ENCODE measurements at places on chromosomes 1 and 21. TPM values are rescaled to one million over a fixed set of nuclear protein-coding genes. Genes with fewer than 3 reads are reported as not detected.

GRCh38 chr1:116927049-116927798 lies 17.5 kb downstream of the PTGFRN start:
- no peak for DNase-seq

DNA sequence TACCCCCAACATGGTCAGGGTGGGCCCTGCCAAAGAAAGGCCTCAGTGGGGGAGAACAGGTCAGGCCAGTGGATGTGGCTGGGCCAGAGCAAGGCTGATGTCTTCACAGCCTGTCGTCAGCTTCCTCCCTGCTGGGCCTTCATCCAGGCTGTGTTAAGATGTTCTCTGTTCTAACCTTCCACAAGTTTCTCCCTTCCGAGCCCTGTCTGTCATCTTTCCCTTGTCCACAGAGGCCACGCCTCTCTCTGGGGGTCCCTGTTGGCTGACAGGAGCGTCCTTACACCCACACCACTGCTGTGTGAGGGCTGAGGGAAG lies 36.2 kb downstream of the SIM2 start:
- DNase-seq, result no peak

DNA sequence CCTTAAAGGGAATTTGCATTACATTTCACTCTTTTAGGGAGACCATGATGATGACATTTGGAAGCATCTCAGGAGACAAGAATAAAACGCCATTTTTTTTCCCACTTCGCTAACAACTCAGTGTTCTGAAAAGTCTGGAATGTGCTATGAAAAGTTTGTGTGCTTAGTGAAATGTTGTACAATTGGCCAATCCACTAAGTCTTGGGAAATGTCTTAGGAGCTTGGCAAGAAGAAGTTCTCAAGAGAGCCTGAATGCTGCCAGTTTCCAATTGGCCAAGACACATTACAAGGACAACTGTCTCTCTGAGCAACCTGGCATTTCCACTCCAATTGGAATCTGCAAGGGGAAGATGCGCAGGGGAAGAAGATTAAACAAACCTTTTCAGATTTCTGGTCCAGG lies 401.8 kb downstream of the RWDD3 start:
- no peak for DNase-seq

DNA sequence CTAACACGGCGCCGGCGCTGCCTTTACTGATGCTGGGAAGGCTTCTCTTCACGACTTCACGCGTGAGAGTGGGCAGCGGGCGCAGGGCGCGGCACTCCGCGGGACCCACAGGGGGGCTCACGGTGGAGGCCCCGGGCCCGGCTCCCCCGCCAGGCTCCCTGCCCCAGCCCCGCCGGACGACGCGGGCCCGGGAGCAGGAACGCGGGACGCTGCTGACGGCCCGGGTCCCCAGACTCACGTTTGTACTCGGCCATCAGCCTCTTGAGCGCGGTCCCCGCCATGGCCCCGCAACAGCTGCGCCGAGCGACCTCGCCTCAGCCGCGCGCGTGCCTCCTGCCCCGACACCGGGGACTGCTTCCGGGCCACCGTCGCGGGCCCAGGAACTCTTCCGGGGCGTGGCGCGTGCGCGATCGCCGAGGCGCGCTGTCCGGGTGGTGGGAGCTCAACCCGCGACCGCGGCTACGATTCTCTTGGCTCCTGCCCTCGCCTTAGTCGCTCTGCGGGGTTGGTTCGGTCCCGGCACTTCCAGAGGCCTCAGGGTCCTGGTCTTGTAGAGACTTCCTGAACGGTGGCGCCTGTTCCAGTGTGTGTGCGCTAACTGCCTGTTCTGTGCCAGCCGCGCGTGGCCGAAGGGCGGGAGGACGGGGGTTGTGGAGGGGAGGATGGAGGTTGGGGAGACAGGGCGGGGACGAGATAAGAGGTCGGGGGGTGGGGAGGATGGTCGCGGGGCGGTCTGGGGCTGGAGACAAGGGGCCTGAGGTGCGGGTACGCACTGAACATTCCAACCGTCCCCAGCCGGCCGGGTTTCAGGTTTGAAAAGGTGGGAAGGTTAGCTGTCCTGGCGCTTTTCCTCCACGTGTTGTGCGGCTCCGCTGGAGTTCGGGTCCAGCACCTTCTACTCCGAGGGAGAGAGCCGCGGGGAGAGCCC lies at the start of gene UBE2G2:
TSS of gene UBE2G2 (minus strand) at position 353 of the 928 bp plus-strand sequence. CDS start at position 281, 72 bp downstream.
- DNase-seq, result peak; percentile 91

DNA sequence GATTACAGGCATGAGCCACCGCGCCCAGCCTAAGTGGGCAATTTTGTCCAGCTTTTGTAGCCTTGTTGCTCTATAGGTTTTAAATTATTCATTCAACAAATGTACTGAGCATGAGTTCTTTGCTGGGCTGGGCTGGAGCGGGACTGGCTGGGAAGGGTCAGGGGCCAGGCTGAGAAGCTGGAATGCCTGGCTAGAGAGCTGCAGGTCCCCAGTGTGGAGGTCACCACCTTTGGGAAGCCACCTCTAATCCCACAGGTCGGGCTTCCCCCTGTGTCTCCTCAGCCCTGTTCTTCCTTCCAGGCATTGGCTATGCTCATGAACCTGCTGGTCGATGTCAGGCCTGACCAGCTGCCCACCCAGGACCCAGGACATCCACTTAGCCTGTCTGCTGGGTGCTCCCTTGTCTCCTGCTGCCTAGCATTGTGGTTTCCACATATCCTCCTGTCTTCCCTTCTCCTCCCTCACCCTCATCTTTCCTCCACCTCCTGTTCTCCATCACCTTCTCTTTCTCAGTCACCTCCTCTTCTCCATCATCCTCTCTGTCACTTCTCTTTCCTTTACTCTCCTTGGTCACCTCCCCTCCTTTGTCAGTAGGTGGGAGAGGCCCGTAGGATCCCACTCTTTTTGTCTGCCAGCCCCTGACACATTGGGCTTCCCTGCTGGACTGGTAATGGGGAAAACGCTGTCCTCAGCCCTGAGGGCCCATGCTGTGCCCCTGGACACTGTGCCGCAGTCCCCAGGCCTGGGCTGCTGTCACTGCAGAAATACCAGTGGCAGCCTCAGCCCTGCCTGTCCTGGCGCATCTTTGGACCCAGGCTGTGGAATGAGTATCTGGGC lies 23.8 kb downstream of the SERINC2 start:
- DNase-seq, result no peak

- no peak for DNase-seq
Observed at GRCh38 chr1:234127026-234127671, 222.7 kb downstream of the SLC35F3 start.

DNA sequence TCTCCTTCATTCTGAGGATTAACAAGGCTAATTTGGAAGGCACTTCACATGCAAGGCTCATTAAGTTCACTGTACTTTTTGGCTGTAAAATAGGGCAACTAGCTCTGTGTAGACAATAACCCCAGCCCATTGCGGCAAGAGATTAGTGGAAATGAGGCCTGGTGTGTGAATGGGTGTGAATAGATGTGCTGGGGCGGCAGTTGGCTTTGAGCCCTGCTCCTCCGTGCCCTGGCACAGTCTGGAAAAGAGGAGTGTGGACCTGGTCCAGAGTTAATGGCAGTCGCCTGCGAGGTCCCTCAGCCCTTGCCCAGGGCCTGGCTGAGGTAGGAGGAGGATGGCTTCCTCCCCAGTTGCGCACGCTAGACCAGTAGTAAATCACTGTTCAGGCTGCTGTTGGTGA lies 4.8 kb downstream of the KISS1 start:
- DNase-seq, result no peak

DNA sequence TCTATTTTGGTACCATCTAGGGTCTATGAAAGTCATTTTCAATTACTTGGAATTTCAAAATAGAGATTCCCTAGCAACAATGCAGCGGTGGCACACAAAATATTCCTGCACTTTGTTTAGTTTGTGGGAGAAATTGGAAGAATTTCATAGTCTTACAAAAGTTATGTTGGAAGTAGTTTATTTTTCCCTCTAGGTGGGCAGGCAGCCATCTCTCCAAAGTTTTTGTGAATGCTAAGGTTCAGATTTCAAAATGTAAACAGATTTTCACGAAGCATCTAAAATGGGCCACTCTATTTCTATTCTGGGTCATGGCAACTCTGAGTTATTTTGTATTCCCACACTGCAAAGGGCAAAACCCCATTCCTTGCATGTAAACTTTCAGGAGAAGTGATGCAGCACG lies 8.0 kb downstream of the SMCP start:
- DNase-seq, result peak; percentile 6

GRCh38 chr21:18801468-18801867 lies 397.9 kb upstream of the TMPRSS15 start:
- DNase-seq, result no peak

The ATF3 gene
- total RNA-seq, result 4.9 TPM

The MATN1 gene
- total RNA-seq, result not detected

Measured in GM23248 (cell line).